Stimulated activated CD8-positive, alpha-beta memory T cell treated with anti-CD3 and anti-CD28 coated beads, Interleukin-7, amount 100 ng/mL, for 4 hours (primary cell): ENCODE measurements at places on chromosomes 7 and 10.

DNA sequence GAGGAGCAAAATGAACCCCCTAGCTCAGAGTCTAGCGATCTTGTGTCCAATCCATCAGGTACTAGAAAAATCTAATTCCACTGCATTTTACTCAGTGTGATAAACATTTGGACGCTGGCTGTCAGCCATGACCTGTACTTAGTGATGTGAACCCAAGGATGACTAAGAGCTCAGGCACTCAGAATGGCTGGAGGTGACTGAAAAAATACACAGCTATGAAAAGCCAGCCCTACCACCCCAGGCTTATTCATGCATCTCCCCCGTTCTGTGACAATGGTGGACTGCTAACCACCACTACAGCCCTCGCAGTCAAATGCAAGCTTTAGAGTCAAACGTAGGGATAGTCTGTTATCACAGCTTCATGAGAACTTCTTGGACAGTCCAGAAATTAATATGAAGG lies 14.9 kb downstream of the AFAP1L2 start:
- no peak for DNase-seq

- no peak for DNase-seq
Observed at GRCh38 chr7:20482071-20482470, 133.4 kb upstream of the ABCB5 start.

- no peak for DNase-seq
Observed at GRCh38 chr7:108030516-108030915, 27.6 kb upstream of the LAMB1 start.

GRCh38 chr7:139071680-139072079 lies 35.8 kb upstream of the ZC3HAV1L start:
- no peak for DNase-seq

GRCh38 chr7:113796557-113796956 lies 122.3 kb downstream of the PPP1R3A start:
- no peak for DNase-seq
